CD4-positive, alpha-beta T cell treated with Interleukin-6 at 100 ng/mL for 8 hours (primary cell): ENCODE measurements at places on chromosomes 7 and 10.

DNA sequence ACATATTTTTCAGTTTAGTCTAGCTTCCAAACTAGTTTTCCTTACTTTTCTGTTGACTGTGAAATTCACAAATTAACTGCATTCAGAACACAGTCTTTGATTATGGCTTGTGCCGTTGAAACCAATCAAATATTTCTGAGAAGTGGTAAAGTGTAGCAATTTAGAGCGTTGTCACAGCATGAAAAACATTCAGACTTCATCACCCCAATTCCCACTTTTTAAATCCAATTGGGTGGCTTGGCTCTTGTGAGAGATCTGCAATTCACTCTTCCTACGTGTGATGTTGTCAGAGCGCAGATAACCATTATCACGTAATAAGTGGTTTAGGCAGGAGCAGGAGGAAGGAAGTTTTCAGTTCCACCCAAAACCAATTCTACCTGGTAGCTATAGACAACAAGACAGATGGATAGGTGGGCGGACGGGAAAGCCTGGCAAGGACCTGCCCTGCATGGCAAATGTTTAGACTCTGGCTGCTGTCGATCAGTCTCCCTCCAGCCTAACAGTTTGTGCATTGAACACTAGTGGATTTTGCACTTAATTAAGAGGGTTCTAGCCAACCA is 8.9 kb downstream of the COBL start:
- DNase-seq: no peak

- DNase-seq: no peak
These were observed 83.4 kb upstream of the NUPR2 start for GRCh38 chr7:56199639-56200038.

DNA sequence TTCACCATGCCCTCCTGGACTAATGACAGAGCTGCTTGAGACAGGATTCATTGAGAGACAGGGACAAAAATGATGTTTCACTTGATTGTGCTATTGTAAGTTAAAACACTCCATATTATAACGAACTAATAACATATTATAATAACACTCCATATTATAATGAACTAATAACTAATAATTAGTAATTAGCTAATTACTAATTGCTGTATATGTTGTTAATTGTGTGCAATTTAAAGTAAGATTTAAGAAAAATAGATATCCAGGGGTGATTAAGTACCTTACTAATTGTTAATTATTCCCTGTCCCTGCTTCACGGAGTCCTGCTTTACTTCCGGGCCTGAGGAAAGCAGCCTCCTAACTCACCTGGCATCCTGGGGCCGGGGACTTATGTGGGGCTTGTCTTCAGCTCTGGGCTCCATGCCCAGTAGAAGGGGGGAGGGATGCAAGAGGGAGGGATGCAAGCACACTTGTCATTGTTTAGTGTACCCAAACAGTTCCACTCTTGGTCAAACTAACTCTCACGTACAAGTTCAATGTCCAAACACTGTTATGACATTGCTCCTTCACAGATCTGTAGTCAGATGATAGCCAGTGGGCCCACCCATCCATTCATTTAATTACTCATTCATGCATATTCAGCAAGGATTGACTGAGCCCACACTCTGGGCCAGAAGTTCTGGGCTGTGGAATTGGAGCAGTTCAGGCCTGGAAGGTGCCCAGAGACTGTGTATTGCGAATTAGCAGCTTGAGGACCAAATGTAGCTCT is 53.8 kb downstream of the COL13A1 start:
- DNase-seq: no peak

DNA sequence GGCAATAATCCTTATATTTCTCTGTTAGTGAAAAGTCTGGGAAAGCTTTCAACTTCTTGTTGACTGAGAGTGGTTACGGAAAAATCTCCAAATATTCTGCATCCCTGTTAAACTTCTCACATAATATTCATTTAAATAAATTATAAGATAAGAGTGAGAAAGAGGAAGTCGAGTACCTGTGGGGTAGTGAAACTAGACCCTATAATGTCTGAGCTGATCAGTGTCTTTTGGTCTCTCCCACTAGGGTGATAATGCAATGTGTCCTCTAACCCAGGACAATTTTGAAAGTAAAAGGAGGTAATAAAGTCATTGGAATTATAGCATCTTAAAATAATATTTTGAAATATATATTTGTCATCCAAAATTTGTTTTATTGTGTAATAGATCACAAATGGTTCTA is 2.1 kb upstream of the AGR3 start:
- no peak for DNase-seq

GRCh38 chr7:76129366-76129765 is 72.3 kb upstream of the SRRM3 start:
- DNase-seq: no peak

- DNase-seq: no peak
These were observed 90.9 kb downstream of the DIP2C start for GRCh38 chr10:598415-599170.

GRCh38 chr7:150778014-150778737 is 22.0 kb downstream of the TMEM176B start:
- DNase-seq: no peak

DNA sequence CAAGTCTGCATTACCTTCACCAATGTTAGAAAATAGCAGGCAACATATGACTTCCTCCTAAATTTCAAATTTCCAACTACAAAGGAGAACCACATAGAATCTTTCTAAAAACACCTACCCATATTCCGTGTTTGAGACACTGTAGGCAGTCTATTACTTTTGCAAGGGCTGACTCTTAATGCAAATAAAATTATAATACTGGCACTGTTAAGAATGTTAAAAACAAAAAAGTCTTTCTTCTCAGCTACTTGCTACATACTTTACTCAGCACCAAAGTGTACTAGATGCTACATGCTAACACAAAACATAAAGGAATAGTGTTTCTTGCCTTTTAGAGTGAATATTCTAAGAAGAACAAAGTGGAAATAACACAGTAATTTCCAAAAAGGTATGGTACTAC is 65.4 kb downstream of the SRPK2 start:
- no peak for DNase-seq

- no peak for DNase-seq
These were observed 24.5 kb upstream of the TTYH3 start for GRCh38 chr7:2607122-2607922.

- DNase-seq: no peak
These were observed 88.1 kb upstream of the DDC start for GRCh38 chr7:50653126-50653864.

- DNase-seq: no peak
These were observed 119.6 kb downstream of the SORBS1 start for GRCh38 chr10:95441547-95441923.

GRCh38 chr10:78306358-78306757 is 272.7 kb downstream of the RPS24 start:
- DNase-seq: no peak

DNA sequence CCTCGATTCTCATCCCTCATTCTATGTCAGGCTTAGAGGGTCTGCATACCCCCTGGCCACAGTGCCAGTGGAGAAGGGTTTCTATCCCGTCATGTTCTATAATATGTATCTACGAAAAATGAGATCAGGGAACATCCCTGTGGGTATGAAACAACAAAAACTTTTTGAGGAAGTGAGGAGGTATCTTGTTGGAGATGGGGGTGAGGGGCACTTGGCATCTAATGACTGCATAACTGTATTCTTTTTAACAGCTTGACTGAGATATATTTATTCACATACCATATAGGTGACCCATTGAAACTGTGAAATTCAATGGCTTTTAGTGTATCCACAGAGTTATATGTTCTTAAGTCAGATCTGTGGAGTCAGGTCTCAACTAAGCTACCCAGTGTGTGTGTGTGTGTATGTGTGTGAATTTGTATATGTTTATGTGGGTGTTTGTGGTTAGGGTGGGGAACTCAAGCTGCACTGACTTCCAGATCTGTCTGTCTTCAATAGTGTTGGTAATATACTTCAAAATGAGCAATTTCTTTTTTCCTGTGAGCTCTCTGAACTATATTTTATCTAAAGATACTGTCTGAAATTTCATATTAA is 528.9 kb downstream of the CNTNAP2 start:
- no peak for DNase-seq

DNA sequence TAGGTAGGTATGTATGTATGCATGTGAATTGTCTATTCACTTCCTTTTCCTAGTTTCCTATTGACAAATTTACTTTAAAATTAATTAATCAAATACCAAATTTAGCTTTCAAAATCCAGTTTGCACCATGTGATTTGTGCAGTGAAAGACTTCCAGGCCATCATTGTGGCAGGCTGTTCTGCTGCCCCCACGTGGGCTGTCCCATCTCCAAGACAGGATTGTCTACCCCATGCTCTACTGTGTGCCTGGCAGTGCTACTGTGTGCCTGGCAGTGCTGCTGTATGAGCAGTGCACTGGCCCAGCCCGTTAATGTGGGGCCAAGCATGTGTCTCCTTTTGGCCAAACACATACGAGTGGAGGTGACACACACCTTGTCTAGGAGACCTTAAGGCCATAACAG is 374.8 kb downstream of the GFRA1 start:
- DNase-seq: no peak

DNA sequence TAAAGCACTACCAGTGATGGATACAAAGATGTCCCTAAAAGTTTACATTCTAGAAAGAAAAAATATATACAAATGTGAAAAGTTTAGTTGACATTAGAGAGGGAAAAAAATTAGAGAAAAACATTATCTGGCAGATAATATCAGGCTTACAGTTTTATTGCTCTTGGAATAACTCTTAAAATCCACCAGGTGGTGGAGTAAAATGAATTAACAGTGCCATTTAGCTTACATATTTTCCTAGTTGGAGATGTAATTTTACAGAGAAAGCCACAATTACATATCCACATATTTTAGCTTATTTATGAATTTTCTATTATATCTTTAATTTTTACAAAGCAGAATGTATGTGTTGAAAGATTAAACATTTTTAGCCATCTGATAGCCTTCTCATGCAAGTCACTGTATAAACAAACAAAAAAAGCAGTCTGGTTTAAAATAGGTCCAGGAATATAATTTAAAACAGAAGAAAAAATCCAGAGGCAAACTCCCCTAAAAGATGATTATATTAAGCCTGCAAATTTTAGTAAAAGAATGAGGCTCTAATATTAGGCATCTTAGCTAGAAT is 6.5 kb downstream of the CABCOCO1 start:
- no peak for DNase-seq

DNA sequence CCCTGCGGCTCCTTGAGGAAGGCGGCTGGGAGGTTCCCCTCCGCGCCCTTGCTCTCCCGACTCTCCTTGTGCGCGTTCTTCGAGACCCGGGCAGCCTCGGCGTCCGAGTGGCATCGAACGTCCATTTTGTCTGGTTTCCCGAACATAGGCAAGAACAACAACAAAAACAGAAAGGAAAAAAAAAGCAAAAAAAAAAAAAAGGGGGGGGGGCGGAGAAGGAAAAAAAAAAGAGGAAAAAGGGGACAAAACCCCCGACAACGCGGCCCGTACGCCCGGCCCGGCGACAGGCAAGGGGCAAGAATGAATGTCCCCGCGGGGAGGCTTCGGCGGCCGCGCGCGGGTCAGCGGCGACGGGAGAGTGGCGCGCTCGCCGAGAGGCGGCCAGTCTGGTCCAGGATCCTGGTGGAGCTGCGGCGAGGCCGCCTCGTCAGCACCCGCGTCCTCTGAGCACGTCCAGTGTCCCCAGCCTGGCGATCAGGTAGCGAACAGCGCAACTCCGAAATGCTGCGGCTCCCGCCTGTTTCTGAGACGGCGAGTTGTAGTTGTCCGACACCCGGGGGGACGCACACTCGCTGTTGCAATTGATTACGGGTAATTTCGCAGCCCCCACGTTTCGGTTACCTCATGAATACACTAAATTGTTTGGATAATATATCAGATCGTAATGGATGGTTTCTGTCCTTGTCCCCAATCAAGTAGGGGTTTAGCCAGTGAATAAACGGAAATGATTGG is at the start of gene VAX1:
Gene VAX1 (minus strand): TSS at position 360 of the 732 bp plus-strand sequence. CDS start 214 bp downstream, at position 146.
- DNase-seq: no peak

GRCh38 chr7:66905689-66906088 is 15.3 kb upstream of the TMEM248 start:
- no peak for DNase-seq

- no peak for DNase-seq
These were observed 85.9 kb downstream of the PON1 start for GRCh38 chr7:95238252-95238943.

DNA sequence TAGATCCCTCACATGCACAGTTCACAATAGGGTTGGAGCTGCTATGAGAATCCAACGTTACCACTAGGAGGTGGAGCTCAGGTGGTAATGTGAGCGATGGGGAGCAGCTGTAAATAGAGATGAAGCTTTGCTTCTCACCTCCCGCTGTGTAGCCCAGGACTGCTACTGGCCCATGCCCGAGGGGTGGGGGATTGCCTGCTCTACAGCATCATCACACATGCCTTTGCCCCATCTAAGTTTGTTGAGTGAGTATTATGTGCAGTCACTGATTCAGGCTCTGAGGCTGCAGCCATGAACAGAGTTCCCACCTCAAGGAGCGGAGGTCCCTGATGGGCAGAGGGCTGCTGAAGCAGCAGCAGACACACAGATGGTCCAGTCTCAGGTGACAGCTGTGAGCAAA is 94.1 kb downstream of the CHST15 start:
- DNase-seq: no peak

DNA sequence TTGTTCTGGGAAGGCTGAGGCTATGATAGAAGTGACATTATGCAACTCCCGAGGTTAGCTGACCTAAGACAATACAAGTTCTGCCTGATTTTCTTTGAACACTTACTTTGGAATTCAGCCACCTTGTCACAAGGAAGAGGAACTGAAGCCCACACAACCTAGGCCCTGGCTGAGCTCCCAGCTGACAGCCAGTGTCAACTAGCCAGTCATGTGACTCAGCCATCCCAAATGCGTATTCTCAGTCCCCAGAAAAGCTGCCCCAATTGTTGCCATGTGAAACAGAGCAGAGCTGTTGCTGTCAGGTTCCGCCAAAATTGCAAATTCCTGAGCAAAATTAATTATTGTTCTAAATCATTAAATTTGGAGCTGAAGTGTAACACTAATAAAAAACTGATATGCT is 1010.0 kb downstream of the XPNPEP1 start:
- DNase-seq: no peak

DNA sequence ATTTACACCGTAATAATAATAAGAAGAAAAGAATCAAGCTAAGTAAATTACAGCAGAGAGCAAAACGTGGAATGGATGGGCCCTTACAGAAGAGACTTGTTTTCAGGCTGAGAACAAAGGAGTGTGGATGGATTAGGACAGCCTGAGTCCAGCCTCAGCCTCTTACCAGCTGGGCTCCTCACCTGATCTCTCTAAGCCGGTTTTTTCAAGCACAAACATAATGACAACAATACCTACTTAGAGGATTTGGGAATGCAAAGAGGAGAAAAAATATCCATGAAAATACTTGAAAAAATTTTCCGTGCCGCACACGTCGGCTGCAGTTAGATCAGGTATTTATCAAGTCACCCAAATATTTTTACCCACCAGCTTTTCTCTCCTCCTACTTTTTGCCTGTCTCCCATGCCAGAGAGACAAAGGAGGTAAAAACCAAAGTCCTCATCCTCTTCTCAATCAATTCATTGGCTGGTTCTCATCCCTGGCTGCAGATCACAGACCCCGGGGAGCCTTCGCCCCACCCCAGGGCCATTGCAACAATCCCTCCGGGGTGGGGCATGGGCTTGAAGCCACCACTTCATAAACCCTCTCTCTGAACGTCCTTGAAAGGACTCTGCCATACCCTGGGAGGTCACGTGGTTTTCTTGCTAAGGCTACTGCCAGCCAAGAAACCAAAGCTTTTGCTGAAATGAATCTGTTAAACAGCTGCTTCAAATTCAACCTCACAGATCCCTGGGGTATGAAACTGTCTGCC is 29.7 kb upstream of the GTF2I start:
- DNase-seq: no peak

GRCh38 chr7:106568680-106569499 is 92.1 kb downstream of the CCDC71L start:
- no peak for DNase-seq
